ENCODE measurements at places on chromosomes 7 and 10. TPM values are rescaled to one million over a fixed set of nuclear protein-coding genes. Genes with fewer than 3 reads are reported as not detected.

The GNGT1 gene
- not detected for total RNA-seq

The ADCY1 gene
- 0.57 TPM for total RNA-seq

The CTTNBP2 gene
- total RNA-seq, result 15.2 TPM

The CAMK2G gene
- total RNA-seq, result 25.0 TPM

GRCh38 chr7:82444220-82444909, 788 bp upstream of the CACNA2D1 start:
- DNase-seq, result no peak

The GTF2I gene
- total RNA-seq, result 211 TPM

The ASB15 gene
- not detected for total RNA-seq

- DNase-seq, result peak; percentile 6
Observed at GRCh38 chr10:288316-289200, 153.3 kb downstream of the ZMYND11 start.

The TMEM236 gene
- 0.33 TPM for total RNA-seq

DNA sequence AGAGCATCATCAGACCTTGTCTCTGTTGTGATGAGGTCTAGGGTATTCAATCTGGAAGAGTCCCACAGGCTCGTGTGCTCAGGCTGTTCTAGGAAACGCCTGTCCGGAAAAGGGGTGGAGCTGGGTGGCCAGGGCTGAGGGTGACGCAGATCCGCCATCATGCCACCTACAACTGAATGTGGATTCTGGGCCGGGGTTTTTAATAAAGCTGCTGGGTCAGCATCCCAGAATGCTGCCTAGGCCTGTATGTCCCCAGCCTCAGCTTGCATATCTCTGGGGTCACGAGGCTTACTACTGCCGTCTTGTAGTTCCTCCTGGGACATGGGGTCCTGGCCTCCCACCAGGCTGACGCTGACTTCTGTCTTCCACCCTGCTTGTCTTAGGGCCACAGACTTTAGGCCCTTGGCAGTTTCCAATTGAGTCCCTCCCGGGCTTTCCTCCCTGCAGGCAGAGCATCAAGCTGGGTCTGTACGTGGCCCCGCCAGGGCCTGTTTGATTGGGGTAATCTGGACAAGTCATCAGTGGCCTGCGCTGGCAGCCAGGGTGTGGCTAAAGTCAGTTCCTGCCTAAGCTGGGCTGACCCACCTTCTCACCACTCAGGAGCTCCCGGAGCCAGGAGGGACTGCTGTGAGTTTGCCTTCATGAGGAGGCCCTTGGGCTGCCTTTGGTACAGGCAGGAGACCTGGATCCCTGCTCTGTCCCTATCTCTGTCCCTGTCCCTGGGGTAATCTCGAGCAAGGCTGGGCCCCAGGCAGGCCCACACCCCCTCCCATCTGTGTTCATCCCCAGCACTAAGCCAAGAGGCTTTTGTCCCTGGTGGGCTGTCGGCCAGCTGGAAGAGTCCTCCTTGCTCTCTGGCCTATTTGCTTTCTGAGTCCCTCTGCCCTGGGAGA, 79.9 kb downstream of the ZMIZ1 start:
- DNase-seq, result peak; percentile 71

The PAPOLB gene
- total RNA-seq, result 0.20 TPM

- no peak for DNase-seq
Observed at GRCh38 chr7:36600869-36601530, 123.3 kb downstream of the AOAH start.

- no peak for DNase-seq
Observed at GRCh38 chr7:107967420-107967819, 35.5 kb downstream of the LAMB1 start.

GRCh38 chr10:101485207-101485606, 102.8 kb downstream of the POLL start:
- no peak for DNase-seq

DNA sequence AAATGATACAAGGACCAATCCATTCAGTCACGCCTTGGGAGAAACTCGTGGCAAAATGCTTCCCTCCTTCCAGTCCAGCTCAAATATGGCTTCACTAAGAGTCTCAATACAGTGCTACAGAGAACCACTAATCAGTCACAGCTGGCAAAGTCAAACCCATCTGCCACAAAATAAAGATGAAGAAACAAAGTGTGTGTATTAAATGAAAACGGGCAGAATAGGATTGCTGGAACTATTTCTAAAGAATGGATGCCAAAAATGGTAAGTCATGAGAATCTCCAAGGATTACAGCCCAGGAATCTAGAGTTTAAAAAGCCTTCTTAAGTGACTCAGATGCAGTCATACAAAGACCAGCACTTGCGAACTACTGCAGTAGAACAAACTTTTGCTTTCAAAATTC, 61.9 kb downstream of the CACUL1 start:
- no peak for DNase-seq

- no peak for DNase-seq
Observed at GRCh38 chr10:69344591-69345252, 66.4 kb downstream of the HK1 start.

Data from ovary (tissue), 10 donors.